Peyer's patch (tissue), 4 donors: ENCODE measurements at places on chromosomes 2 and 18. TPM values are rescaled to one million over a fixed set of nuclear protein-coding genes. Genes with fewer than 3 reads are reported as not detected.

Gene CFAP221
- 3.8 TPM for total RNA-seq

Gene TUBA3E
- not detected for total RNA-seq

Gene EVX2
- total RNA-seq, result not detected

Gene DUSP19
- 0.28 TPM for total RNA-seq

Gene GLS
- total RNA-seq, result 232 TPM

Gene RGPD4
- total RNA-seq, result not detected

Gene CCDC178
- total RNA-seq, result not detected

Gene STARD6
- not detected for total RNA-seq

Gene DNAJC5G
- total RNA-seq, result not detected

Gene CPO
- total RNA-seq, result not detected
